A549 treated with Mapracorat at 1 μM for 4 hours (cell line): ENCODE measurements at places on chromosomes 7 and 10. TPM values are rescaled to one million over a fixed set of nuclear protein-coding genes. Genes with fewer than 3 reads are reported as not detected.

Gene EPO
- 0.10 to 0.12 TPM in 2 of 5 replicates, not detected in the others for total RNA-seq

Gene SMKR1
- total RNA-seq = 9.5 to 13.1 TPM (median 11.3 TPM) in 5 replicates

Gene SND1
- total RNA-seq = 98.7 to 105 TPM (median 104 TPM) in 5 replicates

Gene KCNK18
- total RNA-seq = not detected in 5 replicates

Gene CH25H
- 0.12 to 0.36 TPM (median 0.32 TPM) in 5 replicates for total RNA-seq

Gene ADGRA1
- 0.05 to 0.40 TPM (median 0.14 TPM) in 5 replicates for total RNA-seq

Gene FXYD4
- total RNA-seq = not detected in 5 replicates

Gene CCNY
- 47.0 to 52.6 TPM (median 51.5 TPM) in 5 replicates for total RNA-seq

Gene HNRNPH3
- 176 to 249 TPM (median 188 TPM) in 5 replicates for total RNA-seq

Gene GALNT17
- total RNA-seq = not detected in 5 replicates

Gene CD36
- total RNA-seq = 0.27 to 0.32 TPM (median 0.28 TPM) in 3 of 5 replicates, not detected in the others

Gene CRYGN
- total RNA-seq = not detected in 5 replicates

Gene PRLHR
- not detected in 5 replicates for total RNA-seq

Gene SFR1
- 13.3 to 17.0 TPM (median 14.1 TPM) in 5 replicates for total RNA-seq

Gene CALML3
- total RNA-seq = not detected in 5 replicates

Gene MYH16
- 0.23 to 0.57 TPM (median 0.36 TPM) in 5 replicates for total RNA-seq

Gene PWWP2B
- 10.8 to 18.9 TPM (median 18.6 TPM) in 5 replicates for total RNA-seq

Gene KLLN
- 0.41 to 0.66 TPM (median 0.49 TPM) in 5 replicates for total RNA-seq

Gene TBC1D12
- 5.1 to 6.5 TPM (median 5.6 TPM) in 5 replicates for total RNA-seq

Gene MBL2
- not detected in 5 replicates for total RNA-seq

Gene EN2
- 0.54 to 1.1 TPM (median 0.86 TPM) in 5 replicates for total RNA-seq

Gene IFIT1B
- total RNA-seq = not detected in 5 replicates

Gene CPXM2
- 0.07 TPM in 1 of 5 replicates, not detected in the others for total RNA-seq

Gene OPN4
- not detected in 5 replicates for total RNA-seq

Gene GDF2
- not detected in 5 replicates for total RNA-seq

Gene CACNA2D1
- total RNA-seq = 4.9 to 8.1 TPM (median 7.7 TPM) in 5 replicates

Gene IL15RA
- 2.4 to 3.7 TPM (median 2.7 TPM) in 5 replicates for total RNA-seq

Gene GRM8
- total RNA-seq = not detected in 5 replicates

Gene ZNF25
- 1.5 to 1.9 TPM (median 1.7 TPM) in 5 replicates for total RNA-seq

Gene ST8SIA6
- 0.07 TPM in 1 of 5 replicates, not detected in the others for total RNA-seq

Gene AKR1B15
- total RNA-seq = 21.6 to 38.9 TPM (median 35.8 TPM) in 5 replicates

Gene CDHR3
- 4.1 to 5.0 TPM (median 4.9 TPM) in 5 replicates for total RNA-seq
